NCI-H2171 treated with DMSO at 0.1 percent for 48 hours (cell line): ENCODE measurements at places on chromosomes 6 and 20.

DNA sequence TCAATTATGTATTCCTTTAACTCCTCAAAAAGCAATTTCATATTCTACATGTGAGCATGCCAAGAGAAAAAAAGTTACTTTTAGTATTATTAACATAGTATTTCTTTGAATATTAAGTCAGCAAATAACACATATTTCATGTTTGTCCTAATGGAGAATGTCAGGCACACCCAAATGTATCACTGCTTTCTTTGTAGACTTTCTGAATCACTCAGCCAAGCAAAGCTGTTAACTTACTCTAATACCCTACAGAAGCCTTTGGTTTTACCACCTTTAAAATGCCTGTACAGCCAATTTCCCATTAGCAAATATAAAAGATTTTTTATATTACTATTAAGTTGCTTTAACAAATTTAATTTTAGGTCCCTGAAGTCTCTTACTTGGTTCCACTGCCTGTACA is 23.8 kb downstream of the FRK start:
- no peak for DNase-seq

GRCh38 chr6:112804638-112805330 is 457.7 kb downstream of the RFPL4B start:
- DNase-seq, result no peak

DNA sequence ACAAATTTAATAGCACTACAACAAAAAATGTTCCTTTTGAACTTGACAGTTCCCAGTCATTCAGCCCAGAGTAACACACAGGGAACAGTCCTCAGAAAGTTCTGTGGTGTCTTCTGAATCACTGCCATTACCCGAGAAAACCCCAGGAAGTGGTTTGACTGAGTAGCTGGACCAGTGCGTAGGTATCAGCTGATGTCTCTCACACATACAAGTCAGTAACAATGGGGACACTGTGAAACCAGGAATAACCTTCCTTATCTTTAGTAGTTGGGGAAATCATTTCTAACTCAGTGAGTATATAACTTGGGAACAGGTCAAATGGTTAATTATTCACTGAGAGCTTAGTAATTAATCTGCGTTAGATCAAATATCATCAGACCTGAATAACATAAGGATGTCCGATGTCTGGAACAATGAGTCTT is 73.1 kb downstream of the HIVEP2 start:
- DNase-seq, result no peak

GRCh38 chr20:44157061-44157460 is 29.9 kb downstream of the JPH2 start:
- no peak for DNase-seq

GRCh38 chr6:111683749-111684267 is 78.1 kb upstream of the TRAF3IP2 start:
- DNase-seq, result no peak

- peak; percentile 86 for DNase-seq
Observed at GRCh38 chr6:43847741-43848630, 78.0 kb downstream of the VEGFA start.

DNA sequence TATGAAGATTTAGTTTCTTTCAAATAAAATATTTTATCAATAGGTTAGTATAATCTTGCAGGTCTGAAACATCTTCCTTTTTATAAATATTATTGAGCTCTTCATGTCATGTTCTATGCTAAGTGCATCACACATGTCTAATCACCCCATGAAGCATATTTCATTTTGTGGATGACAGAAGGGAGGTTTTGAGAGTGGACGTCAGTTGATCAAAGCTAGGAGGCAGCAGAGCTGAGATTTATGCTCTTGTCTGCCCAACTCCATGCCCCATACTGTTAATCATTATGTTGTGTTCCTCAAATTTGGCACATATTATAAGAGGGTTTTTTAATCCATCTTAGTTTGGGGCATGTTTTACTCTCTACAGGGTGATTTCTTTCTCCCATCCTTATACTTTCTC is 22.7 kb downstream of the DSE start:
- DNase-seq, result no peak

DNA sequence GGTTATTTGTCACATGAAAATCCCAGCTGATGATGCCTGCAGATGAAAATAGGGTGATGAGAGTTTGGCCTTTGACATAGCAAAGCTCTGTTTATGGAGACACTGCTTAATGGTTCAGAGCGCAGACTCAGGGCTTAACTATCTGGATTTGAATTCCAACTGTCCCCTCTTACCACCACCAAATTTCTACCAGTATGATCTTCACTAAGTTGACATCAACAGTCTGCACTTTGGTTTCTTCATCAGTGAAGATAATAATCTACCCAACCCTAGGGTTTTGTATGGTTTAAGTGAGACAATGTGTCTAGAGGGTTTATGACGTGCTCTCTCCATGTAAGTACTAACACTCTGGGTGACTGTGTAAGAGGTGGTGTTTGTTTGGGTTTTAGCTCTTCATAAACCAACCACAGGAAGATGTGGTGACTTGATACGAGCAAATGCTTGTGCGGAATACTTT is 151.4 kb upstream of the TNFAIP3 start:
- no peak for DNase-seq

DNA sequence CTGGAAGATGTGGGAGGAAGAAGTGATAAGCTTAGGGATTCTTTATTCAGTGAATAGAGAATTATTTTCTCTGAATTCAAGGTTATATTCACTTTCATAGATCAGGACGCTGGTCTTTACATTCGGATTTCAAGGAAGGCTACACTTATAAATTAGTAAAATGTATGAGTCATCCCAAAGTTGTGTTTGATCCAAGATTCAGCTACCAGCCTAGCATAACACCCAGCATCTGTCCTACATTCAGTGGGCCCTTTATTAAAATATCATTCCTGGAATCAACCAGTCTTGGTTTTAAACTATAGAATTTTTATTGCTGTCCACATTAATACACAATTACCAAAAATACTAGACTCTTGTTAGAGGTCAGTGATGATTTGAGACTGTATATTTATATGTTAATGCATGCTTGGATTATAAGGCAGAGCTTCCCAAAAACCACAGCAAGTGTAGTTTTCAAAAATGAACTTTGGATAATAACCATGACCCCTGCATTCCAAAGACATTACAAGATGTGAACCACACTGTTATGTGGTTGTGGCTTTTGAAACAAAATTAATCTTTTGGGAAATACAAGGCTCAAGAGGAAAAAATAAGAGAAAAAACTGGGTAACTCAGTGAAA is 210.7 kb upstream of the CNR1 start:
- no peak for DNase-seq

- no peak for DNase-seq
Observed at GRCh38 chr6:79665725-79666551, 34.8 kb downstream of the SH3BGRL2 start.

DNA sequence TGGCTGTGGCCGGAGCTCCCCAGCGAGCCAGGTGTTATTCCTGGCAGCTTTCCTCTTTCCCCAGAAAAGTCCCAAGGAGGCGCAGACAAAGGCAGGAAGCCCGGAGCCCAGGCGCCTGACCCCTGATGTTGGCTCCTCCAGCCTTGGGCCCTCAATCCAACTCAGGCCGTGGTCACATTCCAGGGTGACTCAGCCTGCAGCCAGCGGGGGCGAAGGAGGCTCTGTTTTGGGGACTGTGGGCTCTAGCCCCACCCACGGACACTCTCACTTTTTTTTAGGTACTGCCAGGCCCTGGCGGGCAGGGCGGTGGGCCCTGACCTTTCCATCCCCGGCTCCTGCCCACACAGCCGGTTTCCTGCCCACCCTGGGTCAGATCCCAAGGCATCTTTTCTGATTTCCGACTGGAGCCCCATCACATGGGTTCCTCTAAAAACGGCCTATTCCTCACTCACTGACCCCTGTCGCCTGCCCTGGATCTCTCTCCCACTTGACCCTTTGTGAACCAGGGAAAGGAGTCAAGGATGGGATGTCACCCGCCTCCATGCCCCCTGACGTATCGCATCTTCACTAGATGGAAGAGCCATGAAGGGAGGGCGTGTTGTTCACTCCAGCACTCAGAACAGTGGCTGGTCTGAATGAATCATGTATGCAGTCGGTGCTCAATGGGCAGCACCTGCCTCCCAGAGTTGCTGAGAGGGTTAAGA is 5.5 kb downstream of the PTGIS start:
- no peak for DNase-seq

DNA sequence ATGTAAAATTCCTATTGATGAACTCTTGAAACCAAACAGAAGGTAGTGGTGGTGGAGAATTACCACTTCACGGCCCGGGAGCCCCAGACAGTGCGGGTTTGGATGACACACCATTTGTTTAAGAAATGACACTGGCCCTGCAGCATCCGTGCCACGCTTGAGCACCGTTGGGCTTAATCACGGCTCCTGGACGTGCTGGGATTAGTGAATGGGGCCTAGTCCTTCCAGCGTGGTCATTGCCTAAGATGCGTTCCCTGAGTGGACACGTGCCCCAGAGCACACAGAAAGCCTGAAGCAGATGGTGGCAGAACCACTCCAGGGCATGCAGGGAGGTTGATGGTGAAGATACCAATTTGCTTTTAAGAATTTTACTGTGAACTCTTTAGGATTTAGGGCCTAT is 14.5 kb downstream of the STX16 start:
- DNase-seq, result no peak
